ENCODE measurements at places on chromosomes 13 and 19.

DNA sequence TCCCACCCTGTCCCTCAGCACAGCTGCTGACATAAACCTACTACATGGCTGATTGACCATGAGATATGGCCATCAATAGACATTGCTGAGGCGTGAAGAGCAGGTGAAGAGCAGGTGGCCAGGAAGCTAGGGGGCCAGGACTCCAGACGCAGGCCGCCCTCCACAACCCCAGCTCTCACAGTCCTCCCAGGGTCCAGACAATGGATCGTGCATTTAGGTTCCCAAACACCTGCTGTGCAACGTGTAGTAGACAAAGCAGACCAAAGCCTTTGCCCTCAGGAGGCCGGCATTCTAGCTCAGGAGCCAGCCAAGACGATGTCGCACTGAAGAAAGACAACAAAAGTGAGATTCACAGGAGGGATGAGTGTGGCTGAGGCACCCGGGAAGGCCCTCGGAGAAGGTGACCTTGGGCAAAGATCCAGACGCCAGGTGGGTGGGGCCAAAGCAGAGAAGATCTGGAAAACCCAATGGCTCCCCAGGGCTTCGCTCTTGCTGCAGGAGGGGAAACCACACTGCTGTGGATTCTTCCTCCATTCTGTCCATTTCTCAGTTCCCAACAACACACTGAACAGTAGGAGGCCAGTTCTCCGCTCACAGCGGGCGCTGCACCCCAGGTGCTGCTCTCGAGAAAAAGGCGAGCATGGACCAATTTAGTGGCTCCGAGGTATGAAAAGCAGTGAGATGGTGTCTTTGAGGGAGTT is 1.4 kb downstream of the FFAR1 start:
- no peak for DNase-seq

DNA sequence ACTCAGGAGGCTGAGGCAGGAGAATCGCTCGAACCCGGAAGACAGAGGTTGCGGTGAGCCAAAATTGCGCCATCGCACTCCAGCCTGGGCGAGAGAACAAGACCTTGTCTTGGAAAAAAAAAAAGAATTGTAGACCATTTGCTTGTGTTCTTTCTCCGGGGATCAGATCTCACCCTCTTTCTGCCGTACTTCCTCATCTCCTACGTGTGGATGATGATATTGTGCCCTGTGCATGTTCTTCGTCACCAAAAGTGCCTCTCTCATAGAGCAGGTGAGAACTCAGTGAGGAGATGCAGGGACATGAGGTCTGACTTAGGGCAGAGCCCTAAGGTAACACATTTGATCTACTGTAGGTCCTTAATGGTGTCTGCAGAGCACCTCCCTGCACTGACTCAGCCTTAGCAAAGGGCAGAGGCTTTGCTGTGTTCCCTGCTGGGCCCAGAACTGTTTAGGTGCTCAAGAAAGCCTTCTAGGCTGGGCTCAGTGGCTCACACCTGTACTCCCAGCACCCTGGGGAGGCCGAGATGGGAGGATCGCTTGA is 1.3 kb downstream of the APOC2 start:
- DNase-seq, result no peak

DNA sequence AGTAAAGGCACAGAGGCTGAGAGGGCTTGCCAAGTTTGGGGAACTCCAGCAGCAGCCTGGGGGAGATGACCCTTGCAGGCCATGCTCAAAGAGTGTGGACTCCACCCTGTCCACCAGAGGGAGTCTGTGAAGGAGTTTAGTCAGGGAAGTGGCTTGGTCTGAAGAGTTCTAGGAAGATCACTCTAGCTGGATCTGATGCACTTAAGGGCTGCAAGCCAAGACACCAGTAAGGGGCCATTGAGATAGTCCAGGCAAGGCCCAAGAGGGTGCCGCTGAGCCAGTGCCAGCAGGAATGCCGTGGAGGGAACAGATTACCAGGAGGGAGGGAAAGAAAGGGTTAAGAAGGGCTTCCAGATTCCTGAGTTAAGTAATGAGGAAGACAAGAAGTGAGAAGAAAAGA is 68.7 kb downstream of the ZAR1L start:
- peak; percentile 52 for DNase-seq

- DNase-seq, result no peak
Measured at GRCh38 chr19:47340477-47341208, 8.5 kb upstream of the DHX34 start.

- DNase-seq, result no peak
Measured at GRCh38 chr19:14265290-14266036, 59.5 kb upstream of the ADGRL1 start.

- DNase-seq, result no peak
Measured at GRCh38 chr19:2454199-2454961, 2.4 kb downstream of the LMNB2 start.

DNA sequence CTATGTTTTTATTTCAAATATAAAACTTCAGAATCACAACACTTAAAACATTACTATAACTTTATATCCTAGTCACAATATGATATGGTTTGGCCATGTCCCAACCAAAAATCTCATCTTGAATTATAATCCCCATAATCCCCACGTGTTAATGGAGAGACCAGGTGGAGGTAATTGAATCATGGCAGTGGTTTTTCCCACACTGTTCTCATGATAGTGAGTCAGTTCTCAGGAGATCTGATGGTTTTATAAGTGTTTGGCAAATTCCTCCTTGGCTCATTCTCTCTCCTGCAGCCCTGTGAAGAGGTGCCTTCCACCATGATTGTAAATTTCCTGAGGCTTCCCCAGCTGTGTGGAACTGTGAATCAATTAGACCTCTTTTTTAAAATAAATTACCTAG is 307.6 kb downstream of the SPRY2 start:
- no peak for DNase-seq

DNA sequence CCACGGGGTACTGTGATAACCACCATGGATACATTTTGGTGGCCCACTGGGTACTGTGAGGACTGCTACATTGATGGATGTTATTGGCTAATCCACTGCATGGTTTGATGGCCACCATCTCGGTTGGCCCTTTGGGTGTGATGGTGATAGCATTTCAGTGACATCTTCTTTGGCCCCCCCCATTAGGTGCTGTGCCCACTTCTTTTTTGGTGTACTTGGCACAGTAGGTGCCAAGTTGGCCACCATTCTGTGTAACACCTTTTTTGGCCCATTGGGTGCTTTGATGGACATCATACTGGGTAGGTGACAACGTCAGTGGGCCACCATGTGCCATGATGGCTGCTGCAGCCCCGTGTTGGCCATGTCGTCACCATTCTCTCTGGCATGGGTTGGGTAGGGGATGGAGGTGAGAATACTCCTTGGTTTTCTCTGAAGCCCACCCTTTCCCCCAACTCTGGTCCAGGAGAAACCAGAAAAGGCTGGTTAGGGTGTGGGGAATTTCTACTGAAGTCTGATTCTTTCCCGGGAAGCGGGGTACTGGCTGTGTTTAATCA is 9.2 kb downstream of the FOXA3 start:
- DNase-seq, result no peak

- no peak for DNase-seq
Measured at GRCh38 chr13:21812192-21812626, 141.3 kb downstream of the FGF9 start.

DNA sequence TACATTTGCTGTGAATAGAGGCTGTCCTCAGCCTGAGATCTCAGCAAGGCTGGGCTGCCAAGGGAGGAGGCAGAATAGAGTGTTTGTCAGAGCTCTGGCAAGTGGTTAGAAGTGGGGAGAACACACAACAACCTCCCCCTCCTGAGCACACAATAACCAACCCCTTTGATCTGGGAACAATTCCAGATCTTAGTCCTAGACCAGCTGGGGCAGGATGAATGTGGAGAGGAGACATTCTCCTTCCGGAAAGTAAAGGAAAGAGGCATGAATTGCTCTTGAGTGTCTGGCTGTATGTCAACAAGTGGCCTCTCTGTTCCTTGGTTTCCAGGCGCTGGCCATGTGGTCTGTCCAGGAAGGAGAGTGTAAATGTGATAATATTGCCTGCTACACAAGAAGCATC is 114.9 kb upstream of the TMTC4 start:
- no peak for DNase-seq

Data from activated CD4-positive, alpha-beta T cell treated with anti-CD3 and anti-CD28 coated beads, Interleukin-2, amount 50 U/mL, for 16 hours (primary cell).